ENCODE measurements at places on chromosomes 12 and 14.

DNA sequence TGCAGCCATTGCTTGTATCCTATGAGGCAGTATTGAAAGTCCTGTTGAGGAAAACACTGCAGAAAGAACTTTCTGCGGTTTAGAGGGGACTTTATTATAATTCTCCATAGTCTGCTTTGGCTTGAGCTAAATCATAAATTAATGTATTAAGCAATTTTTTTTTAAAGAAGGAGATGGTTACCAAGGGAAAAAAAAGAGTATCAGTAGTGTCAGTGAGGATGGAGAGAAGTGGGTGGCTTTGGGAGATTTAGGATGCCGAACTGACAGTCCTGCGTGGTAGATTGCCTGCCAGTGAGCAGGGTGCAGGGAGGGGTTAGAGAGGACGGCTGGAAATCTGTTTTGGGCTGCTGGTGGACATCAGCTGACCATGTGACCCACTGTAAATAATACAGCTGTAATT lies 96.8 kb downstream of the MYRFL start:
- DNase-seq = no peak

DNA sequence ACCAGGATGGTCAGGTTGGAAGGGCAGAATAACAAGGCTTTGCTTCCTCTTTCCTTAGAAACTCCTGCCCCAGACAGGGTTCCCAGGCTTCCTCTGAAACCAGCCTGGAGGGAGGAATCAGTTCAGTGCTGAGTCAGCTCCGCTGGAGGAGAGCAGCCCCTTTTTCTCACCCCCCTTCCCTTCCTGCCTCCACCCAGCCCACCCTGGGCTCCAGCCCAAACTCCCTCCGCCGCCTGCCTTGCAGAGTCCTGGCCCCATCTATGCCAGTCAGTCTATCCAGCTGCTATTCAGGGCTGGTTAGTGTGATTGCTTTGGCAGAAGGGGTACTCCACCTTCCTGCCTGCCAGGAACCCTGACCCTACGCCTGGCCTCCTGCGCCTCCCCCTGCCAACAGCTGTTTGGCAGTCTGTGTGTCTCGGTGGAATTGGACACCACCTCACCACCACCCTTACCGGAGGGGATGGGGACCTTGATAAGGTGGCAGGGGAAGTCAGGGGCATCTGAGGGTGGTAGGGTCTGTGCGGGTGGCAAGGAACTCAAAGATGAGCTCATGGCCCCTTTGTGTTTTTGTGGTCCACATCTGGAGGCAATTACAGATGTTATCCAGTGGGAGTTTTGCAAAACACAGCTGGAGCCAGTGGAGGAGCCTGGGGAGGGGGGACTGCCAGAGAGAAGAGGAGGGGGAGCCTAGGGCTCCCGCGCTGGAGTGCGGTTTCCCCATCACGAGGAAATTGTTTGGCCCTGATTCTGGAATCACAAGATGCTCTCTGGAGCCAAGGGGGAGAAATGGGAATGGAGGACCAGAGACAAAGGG lies 12.2 kb downstream of the MMP14 start:
- DNase-seq = peak; percentile 94

GRCh38 chr12:118432812-118433545 lies 56.6 kb downstream of the SUDS3 start:
- DNase-seq = peak; percentile 20

- DNase-seq = no peak
Measured at GRCh38 chr12:81369175-81369574, 291.3 kb downstream of the ACSS3 start.

- no peak for DNase-seq
Measured at GRCh38 chr14:103140316-103141109, 17.3 kb downstream of the TNFAIP2 start.

All from fibroblast of upper back skin (primary cell).